ENCODE measurements at places on chromosomes 11 and 22.

GRCh38 chr11:64220271-64220670, 5.7 kb downstream of the TRPT1 start:
- no peak for DNase-seq

DNA sequence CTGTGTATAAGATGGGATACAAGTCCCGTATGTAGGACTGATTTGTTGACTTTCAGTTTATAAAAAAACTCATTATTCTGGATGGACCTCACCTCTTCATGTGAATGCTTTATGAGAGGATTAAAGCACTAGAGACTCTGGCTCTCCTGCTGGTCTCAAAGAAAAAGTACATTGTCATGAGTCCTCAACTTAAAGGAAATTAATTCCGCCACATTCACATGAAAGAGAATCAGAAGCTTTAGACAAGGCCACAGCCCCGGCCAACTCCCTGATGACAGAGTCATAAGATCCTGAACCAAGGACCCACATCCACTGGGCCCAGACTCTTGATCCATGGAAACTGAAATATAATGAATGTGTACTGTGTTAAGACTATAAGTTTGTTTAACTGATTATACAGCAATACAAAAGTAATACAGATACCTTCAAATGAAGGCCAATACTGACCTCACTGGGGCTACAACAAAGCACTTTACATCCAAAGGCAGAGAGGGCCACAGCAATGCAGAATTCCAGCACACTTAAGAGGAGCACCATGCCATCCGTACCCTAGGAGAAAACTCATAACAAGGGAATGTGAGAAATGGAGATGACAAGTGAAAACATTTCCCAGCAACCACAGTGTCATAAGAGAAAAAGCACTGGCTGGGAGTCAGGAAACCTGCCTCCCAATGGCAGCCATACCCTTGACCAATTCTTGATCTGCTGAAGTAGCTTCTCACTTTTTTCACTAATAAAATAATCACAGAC, 25.4 kb upstream of the MS4A6A start:
- no peak for DNase-seq

DNA sequence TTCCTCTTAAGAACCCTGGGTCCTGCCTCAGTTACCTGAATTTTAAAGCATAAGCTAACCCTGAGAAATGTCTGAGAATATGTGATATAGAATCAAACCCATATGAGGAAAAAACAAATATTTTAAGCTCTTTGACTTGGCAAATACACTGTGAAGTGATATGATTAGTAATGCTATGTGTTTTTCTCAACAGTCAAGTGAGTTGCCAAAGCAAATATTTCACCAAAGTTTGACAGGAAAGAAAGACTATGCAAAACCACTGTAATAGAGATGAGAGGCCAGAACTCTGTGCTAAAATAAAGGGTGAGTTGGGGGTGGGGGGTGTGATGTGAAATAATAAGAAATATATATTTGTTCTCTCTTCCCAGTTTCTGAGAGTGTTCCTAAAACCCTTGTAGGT, 613.5 kb upstream of the CCDC179 start:
- no peak for DNase-seq

- no peak for DNase-seq
Observed at GRCh38 chr22:26927821-26928220, 270.4 kb downstream of the MIAT start.

- DNase-seq: no peak
Observed at GRCh38 chr11:68992743-68993255, 12.0 kb upstream of the MRGPRD start.

DNA sequence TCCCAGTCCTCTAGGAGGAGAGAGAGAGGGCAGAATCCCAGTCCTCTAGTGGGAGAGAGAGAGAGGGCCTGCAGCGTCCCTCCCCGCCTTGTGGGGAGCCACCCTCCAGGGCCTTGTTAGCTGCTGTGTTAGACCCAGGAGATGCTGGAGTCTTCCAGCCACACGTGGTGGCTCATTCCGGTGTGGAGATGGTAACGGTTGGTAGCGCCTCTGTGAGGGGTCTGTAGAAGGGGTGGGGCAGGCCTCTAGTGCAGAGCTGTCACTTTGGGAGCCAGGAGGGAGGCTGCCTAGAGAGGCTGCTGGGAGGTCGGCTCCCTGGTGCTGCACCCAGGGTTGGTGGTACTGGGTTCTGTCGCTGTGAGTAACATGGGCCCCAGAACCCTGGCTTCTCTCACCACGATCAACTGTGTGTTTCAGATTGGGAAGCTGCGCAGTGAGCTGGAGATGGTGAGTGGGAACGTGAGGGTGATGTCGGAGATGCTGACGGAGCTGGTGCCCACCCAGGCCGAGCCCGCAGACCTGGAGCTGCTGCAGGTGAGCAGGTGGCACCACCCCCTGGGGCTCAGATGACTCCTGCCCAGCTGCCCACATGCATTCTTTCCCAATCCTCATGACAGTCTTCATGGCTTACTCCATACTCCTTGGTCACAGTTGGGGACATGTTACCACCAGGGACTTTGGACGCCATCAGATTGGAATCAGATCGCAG, 27.3 kb downstream of the TOM1 start:
- no peak for DNase-seq
